ENCODE measurements at places on chromosomes 11 and 22.

- no peak for DNase-seq
Measured at GRCh38 chr11:6771926-6772893, at the start of gene OR2AG2. TSS of gene OR2AG2 (minus strand) at chr11:6771976. CDS start at chr11:6768957, 3,019 bp downstream.

GRCh38 chr11:80727315-80727714, 1286.5 kb upstream of the TENM4 start:
- DNase-seq: no peak

- peak; percentile 43 for DNase-seq
Measured at GRCh38 chr11:117096201-117096991, 1.8 kb downstream of the SIK3 start.

GRCh38 chr11:108609682-108610081, 16.1 kb upstream of the EXPH5 start:
- no peak for DNase-seq

GRCh38 chr11:134975866-134976376, 563.9 kb upstream of the B3GAT1 start:
- no peak for DNase-seq

GRCh38 chr11:73632996-73633395, 13.4 kb upstream of the PLEKHB1 start:
- no peak for DNase-seq

- no peak for DNase-seq
Measured at GRCh38 chr22:47750086-47750485, 987.6 kb downstream of the TBC1D22A start.

- peak; percentile 37 for DNase-seq
Measured at GRCh38 chr22:46297151-46297812, 612 bp downstream of the GTSE1 start.

GRCh38 chr11:64656862-64657261, 65.8 kb downstream of the SLC22A12 start:
- no peak for DNase-seq

DNA sequence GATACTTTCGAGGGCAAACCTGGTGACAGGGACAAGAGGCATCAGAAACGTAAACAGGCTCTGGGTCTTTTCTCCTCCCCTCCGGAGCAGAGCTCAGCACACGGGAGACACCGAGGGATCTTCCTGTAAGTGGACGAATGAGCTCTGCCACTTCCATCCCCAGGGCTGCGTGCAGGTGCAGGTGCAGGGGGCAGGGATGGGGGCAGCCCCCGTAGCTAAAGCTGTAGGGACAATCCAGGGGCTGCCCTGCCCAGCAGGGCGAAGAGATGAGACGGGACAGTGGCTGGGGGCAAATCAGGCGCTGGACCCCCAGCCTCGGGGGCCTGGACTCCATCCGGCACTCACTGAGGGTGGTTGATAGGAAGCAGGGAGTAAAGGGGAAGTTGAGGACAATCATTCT, 505.4 kb downstream of the BRD1 start:
- no peak for DNase-seq

- no peak for DNase-seq
Measured at GRCh38 chr22:35684270-35684700, 33.4 kb upstream of the APOL5 start.

- DNase-seq: no peak
Measured at GRCh38 chr11:124784051-124784450, 16.2 kb downstream of the MSANTD2 start.

GRCh38 chr11:36258730-36259360, 30.4 kb downstream of the COMMD9 start:
- peak; percentile 44 for DNase-seq

Data from activated CD4-positive, alpha-beta T cell treated with anti-CD3 and anti-CD28 coated beads for 48 hours (primary cell).